CD8-positive, alpha-beta memory T cell (primary cell): ENCODE measurements at places on chromosomes 12 and 14. TPM values are rescaled to one million over a fixed set of nuclear protein-coding genes. Genes with fewer than 3 reads are reported as not detected.

Gene KRT82
- not detected for polyA plus RNA-seq

Gene C12orf42
- 6.8 TPM for polyA plus RNA-seq

GRCh38 chr14:56666294-56666693 is 86.7 kb downstream of the TMEM260 start:
- H3K27ac ChIP-seq: no peak overlapping the region
- no peaks in the 10 kb centered on the region for H3K36me3 ChIP-seq
- no peaks in the 10 kb centered on the region for H3K27me3 ChIP-seq
- H3K4me1 ChIP-seq: no peaks in the 10 kb centered on the region

DNA sequence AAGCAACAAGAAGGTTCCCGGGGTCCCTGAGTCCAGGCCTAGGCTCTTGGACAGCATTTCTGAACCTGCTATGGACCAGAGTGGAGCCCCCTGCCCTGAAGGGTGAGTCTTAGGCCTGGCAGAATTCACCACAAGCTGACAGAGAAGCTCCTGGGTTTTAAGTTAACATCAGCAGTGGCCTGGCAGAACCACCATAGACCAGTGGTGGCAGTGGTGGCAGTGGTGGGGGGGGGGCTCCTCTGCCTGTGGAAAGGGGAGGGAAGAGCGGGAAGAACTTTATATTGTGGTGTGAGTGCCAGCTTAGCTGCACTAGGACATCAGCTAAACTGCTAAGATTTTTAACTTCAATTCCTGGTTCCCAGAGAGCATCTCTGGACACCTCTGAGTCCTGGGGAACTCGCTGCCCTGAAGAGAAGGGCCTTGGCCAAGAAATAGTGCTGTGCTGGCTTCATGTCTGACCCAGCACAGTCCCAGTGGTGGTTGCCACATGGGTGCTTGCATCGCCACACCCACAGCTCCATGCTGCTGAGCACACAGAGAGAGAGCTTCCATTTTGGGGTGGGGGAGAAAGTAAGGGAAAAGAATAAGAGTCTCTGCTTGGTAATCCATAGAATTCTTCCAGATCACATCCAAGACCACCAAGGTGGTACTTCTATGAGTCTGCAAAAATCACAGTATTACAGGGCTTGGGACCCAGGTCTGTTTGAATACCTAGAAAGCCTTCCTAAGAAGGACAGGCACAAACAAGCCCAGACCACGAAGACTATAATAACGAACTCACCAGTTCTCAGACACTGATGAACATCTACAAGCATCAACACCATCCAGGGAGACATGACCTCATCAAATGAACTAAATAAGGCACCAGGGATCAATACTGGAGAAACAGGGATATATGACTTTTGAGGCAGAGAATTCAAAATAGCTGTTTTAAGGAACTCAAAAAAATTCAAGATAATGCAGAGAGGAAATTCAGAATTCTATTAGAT is 20.4 kb upstream of the RNF212B start:
- H3K4me1 ChIP-seq: no peaks in the 10 kb centered on the region
- no peaks in the 10 kb centered on the region for H3K27me3 ChIP-seq
- no peaks in the 10 kb centered on the region for H3K36me3 ChIP-seq
- no peak overlapping the region for H3K27ac ChIP-seq
- H3K4me3 ChIP-seq: no peak overlapping the region
- no peak for DNase-seq

- H3K27me3 ChIP-seq: no peaks in the 10 kb centered on the region
- no peak overlapping the region for H3K27ac ChIP-seq
- H3K4me1 ChIP-seq: no peaks in the 10 kb centered on the region
Measured at GRCh38 chr12:24739106-24739779, 209.7 kb downstream of the BCAT1 start.

GRCh38 chr12:5497329-5498053 is 65.6 kb downstream of the NTF3 start:
- no peak for DNase-seq
- no peaks in the 10 kb centered on the region for H3K27me3 ChIP-seq
- no peak overlapping the region for H3K4me3 ChIP-seq

DNA sequence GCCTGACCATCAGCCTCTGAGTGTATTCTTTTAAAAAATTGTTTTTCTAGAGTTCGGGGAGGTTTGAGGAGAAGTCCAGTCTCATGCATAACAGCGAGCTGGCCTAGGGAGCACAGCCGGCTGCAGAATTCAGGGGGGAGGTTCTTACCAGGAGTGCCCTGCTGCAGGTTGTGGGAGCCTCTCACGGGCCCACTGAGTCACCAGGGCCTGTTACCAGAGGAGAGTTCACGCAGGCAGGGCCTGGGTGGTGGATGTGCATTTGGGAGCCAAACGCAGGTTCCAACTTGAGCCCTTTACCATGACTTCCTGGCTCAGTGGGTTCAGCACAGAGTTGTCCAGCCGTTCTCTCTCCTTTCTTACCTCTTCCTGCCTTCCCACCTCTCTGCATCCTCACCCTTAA is 14.4 kb downstream of the CD9 start:
- no peak overlapping the region for H3K27ac ChIP-seq
- H3K4me3 ChIP-seq: no peak overlapping the region
- no peaks in the 10 kb centered on the region for H3K4me1 ChIP-seq
- no peak for DNase-seq
- no peaks in the 10 kb centered on the region for H3K36me3 ChIP-seq
- no peaks in the 10 kb centered on the region for H3K27me3 ChIP-seq
